ENCODE measurements at places on chromosomes 7 and 10. TPM values are rescaled to one million over a fixed set of nuclear protein-coding genes. Genes with fewer than 3 reads are reported as not detected.

DNA sequence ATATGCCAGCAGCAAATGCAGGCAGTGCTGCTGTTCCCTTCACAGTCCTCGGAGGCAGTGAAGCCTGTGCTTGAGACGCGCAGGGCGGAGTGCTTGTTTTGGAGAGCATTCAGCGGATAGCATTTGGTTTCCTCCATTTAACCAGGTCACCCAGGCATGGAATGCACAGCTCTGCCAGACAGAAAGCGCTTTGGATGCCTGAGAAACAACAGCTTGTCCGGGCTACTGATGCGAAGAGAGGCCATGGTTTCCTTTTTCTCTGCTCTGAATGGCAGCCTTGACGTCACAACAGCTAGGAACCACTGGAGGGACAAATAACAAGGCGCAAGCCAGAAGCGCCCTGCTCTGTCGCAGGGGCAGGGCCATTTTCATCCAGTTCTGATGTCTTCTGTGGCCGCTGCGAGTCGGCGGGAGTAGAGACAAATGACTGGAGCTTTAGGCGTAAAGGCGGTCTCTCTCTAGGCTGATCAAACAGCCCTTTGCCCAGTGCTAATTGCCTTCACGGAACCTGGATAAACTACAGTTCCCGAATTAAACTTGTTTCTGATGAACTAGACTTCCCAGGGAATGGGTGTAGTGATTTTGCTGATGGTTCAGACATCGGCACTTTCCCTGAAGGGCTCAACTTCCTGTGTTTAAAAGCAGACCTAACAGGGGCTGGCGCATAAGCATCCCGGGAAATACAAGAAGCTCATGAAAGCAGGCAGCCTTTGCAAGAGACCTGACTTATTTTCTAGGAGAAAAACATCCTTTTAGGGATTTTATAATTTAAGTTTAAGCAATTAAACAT, 187.6 kb upstream of the KLF14 start:
- DNase-seq: no peak

DNA sequence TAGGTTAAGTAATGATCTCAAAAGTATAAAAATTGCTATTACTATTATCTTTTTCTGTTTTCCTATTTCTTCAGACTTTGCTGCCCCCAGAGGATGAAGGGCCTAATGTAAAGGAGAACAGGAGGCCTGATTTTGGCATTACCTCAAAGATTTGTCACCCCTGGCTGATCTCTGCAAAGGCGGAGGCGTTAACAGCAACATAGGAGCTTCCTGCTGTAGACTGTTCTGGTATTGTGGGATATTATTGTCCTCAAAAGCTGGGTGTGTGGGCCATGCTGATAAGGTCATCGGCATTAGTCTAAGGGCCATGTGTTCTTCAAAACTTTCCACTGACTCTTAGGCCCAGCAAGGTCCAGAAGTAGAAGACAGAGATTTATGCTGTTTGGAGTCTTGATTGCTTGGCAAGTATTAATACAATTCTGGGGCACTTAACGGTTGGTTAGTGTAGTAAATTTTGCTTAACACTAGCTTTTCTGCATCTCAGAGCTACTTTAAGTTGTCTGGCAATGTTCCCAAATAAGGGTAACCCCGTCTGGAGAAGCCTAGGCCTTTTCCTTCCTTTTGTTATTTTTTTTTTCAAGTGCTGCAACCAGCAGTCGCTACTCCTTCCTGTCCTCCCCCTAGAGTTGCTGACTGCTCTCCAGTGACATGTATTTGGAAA, 14.0 kb upstream of the ENTPD1 start:
- no peak for DNase-seq

DNA sequence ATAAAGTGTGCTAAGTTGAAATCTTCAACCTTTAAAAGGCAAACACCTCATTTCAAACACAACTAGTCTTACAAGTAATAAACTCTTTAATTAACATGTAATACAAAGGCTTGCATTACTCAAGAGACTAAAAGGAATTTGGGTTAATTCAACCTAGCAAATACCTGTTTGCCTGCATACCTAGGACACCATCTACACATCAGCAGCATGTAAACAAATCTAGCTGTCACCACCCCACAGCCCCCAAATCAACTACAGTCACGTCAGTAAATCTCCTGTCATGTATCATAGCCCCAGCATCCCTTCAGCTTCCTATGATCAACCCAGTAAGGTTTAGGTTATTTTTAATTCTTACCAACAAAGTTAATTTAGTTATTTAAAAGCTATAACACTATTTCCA, 33.5 kb downstream of the ZNF800 start:
- no peak for DNase-seq

- DNase-seq: no peak
These were observed 104.0 kb downstream of the SRI start for GRCh38 chr7:88115816-88116215.

- DNase-seq: no peak
These were observed 50.7 kb upstream of the TMEM236 start for GRCh38 chr10:17701301-17701700.

- DNase-seq: no peak
These were observed 904.9 kb downstream of the IPMK start for GRCh38 chr10:57362811-57363210.

- DNase-seq: peak; percentile 41
These were observed at the start of gene KCNIP2 for GRCh38 chr10:101843032-101844021. Gene KCNIP2, minus strand, starts transcription at chr10:101843800. Its CDS starts 232 bp downstream, at chr10:101843568.

- DNase-seq: no peak
These were observed 146.2 kb upstream of the ASAH2 start for GRCh38 chr10:50397312-50398140.

Gene CRCP
- 32.4 TPM for total RNA-seq

Gene ZP3
- not detected for total RNA-seq

Gene CAMK2B
- 9.3 TPM for total RNA-seq
